Right ventricle myocardium superior (tissue), 1 donor: ENCODE measurements at places on chromosomes 6 and 20. TPM values are rescaled to one million over a fixed set of nuclear protein-coding genes. Genes with fewer than 3 reads are reported as not detected.

GRCh38 chr6:146543211-146543939 lies at the start of gene RAB32:
Gene RAB32, plus strand, starts transcription at chr6:146543833. Its CDS starts 39 bp downstream, at chr6:146543872.
- DNase-seq: peak; percentile 97

GRCh38 chr6:45772886-45773495 lies 242.7 kb downstream of the CLIC5 start:
- DNase-seq: no peak

DNA sequence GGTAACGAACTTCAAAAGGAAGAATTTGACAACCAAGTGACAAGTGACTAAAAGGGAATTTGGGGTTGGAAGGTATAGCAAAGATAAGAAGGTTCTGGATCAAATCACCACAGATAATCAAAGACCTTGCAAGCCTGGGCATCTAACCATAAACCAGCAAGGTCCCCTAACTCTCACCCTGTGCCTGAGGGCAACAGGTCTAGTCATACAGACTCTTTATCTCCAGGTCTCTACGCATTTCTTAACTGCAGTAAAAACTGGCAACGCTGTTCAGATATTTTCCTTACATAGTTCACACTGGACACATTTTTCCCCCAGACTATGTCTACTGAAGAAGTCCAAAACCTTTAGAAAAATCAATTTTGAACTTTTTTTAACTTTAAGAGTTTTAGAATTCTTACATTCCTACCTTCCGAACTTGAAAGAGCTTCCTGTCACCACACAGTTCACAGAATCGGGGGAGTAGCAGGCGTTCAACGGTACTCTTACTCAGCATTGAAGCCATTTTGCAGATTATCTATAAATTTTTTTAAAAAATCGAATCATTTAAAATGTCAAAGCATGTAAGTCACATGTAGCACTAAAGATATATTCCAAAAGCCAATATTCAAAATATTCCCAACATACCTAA lies 23.0 kb upstream of the ANKRD60 start:
- no peak for DNase-seq

DNA sequence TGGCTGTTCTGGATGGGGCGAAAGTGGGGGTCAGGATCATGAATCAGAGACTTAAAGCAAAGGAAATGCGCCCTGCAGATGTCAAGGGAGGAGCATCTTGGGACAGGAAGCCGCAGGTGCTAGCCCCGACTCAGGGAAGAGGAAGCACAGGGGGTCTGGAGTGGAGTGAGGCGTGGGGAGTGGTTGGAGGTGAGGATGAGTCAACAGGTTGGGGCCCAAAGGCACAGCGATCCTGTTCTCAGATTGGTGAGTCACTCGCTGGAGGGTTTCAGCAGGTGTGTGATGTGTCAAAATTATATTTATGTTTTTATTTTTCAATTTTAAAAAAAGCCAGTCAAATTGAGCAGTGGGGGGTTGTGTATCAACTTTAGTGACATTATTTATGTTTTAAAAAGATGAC lies 19.0 kb downstream of the PACSIN1 start:
- no peak for DNase-seq

- DNase-seq: no peak
These were observed 479.4 kb upstream of the SLC35B3 start for GRCh38 chr6:8914700-8915099.

DNA sequence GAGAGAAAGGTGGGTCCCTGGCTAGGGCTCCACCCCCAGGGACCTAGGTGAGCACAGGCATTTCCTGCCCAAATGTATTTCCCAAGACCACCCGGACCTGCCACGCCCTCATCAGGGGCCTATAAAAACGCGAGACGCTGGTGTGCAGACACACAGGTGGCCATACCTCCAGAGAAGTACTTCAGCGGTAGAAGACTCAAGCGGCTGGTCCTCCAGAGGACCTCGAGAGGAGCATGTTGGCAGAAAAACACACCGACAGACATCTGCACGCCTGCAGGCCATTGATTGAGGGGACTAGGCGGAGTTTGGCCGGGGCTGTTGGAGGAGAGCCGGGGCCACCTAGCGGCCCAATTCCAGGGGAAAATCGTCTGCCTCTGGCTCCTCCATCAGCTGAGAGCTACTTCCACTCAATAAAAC lies 695.8 kb upstream of the MMS22L start:
- DNase-seq: no peak

GRCh38 chr6:119749335-119749734 lies 399.8 kb upstream of the MAN1A1 start:
- DNase-seq: no peak

- DNase-seq: no peak
These were observed 15.7 kb downstream of the OR2B6 start for GRCh38 chr6:27972750-27973149.

DNA sequence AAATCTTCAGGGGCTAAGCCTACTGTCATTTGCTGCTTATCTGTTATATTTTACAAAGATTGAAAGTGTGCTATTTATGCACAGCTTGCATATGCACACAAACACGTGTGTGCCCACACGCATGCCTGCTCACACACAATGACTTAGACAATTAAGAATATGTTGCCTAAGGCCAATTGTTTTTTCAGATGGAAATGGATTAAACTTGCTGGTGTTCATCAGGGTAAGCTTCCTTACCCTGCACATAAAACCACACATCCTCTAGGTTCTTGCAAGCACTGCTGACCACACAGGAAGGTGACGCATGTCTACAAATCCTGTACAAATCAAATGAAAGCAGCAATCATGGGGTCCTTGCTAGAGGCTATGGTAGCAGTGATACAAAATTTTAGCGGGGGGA lies 58.4 kb downstream of the GJA10 start:
- no peak for DNase-seq

GRCh38 chr6:24493945-24494820 lies 586 bp upstream of the ALDH5A1 start:
- DNase-seq: no peak

DNA sequence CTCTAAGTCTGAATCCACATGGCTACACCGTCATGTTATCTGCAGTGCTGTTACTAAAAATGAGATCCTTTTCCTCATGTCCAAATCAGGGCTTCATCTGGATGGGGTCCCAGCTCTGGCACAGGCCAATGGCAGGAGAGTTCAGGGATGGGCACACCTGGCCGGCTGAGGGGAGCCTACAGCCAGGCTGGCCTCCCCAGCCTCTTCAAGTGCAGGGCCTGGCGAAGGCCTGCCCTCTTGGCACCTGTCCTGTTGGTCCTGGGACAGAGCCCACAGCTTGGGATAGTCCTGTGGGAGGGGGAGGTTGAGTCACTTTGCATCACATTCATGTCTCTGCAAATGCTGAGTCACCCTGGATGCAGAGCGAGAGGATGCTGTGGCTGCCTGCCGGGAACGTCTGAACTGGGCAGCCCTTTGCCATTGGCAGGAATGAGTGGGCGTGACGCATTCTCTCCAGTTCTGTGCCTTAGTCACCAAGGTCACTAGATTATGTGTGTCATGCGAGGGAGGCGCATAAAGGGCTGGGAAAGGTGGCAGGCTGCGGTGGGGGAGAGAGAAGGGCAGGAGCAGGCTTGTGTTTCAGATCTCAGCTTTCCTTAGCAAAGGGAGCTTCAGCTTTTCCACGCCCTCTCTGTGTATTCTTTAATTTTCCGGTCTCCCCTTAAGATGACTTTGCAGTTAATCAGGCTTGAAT lies 223.2 kb upstream of the ECI2 start:
- DNase-seq: peak; percentile 91

DNA sequence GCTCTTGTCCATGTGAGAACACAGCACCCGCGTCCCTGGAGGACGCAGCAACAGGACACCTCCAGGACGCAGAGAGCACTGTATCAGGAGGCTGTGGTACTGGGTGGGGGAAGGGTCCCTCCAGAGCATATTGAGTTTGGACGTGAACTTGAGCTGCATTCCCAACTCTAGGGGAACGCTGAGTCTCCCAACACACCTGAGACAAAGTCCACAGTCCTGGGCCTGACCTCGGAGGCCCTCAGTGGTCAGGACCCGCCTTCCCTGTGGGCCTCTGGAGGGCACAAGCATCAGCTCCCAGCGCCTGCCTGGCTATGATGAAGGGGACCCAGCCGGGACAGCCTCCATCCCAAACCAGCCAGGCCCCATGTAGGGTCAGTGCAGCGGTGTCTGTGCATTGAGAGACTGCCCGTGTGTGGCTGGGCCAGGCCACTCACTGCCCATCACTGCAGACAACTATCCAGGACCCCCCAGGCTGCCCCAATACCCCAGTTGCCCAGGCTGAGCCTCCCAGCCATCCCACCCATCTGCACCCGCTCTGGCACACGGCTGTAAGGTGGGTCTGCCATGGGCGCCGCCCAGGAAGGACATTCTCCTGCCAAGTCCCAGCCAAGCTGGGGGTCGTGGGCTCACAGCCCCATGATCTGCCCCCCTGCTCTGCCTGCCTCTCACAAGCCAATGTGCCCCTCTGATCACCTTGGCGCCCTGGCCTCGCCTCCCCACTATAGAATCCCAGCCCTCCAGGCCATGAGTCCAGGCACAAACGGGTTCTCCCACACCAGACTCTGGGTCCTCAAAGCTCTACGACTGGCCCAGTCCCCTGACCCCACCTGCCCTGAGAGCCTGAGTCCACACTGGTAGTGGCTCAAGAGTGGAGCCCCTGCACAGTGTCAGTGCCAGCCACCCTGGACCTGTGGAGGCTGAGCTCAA lies 115.7 kb downstream of the TAF4 start:
- peak; percentile 24 for DNase-seq

DNA sequence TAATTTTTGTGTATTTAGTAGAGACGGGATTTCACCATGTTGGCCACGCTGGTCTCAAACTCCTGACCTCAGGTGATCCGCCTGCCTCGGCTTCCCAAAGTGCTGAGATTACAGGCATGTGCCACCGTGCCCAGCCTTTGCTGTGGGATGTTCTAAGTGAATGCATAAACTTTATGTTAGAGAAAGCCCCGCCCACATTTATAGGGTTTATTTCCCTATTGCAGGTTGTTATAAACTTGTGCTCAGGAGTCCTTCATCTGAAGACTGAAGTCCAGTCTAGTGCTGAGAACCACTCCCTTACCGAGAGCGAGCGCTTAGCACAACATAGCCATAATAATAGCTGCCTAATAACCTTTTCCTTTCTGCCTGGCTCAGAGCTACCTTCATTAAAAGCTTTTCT lies 75.4 kb upstream of the ZNF217 start:
- DNase-seq: no peak

- DNase-seq: no peak
These were observed 312.5 kb downstream of the EYA4 start for GRCh38 chr6:133553652-133554051.

- DNase-seq: no peak
These were observed 65.5 kb downstream of the ISM1 start for GRCh38 chr20:13286607-13287006.

DNA sequence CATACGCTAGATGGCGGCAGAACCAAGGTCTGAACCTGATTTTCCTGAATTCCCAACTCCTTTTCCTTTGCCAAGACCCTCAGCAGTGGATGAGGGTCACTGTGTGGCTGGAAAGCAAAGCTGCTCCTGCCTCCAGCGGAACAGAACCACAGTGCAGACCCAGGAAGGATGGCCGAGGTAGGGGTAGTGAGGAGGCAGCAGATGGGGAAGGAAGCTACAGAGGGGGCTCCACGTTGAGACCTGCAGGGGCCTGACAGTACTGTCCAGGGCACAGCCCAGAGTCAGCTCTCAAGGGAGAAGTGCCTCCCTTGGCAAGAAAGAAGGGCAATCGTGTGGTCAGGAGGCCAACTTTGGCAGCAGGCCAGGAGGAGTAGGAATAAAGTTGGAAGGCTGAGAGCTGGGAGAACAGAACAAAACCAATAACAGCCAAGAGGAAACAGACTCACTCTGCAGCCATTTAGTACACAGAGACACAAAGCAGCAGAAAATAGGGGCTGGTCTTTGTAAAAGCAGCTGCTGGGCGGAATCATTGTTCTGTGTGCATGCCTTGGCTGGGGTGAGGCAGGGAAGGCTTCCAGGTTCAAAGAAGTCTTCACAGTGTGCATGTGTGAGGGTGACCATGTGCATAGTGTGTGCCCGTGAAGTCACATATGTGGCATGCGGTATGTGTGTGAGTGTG lies 3.1 kb downstream of the GABRR2 start:
- peak; percentile 80 for DNase-seq

DNA sequence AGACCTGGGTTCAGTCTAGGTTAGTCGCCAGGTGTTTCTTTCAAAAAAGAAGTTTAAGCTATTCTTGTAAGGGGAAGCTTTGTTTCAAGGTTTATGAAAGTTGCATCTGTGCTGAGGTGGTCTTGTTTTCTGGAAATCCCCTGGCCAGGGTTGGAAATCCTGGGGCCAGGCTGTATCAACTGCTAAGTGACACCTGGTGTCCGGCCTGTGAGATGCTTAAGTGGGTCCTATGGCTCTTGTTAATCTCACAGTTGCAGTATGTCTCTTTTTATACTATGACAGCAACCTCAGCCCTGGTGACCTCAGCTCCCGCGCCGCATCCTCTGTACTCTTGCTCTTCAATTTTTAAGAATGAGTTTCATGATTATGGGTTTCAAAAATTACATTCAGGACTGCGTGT lies 72.0 kb downstream of the CHMP4B start:
- DNase-seq: no peak

DNA sequence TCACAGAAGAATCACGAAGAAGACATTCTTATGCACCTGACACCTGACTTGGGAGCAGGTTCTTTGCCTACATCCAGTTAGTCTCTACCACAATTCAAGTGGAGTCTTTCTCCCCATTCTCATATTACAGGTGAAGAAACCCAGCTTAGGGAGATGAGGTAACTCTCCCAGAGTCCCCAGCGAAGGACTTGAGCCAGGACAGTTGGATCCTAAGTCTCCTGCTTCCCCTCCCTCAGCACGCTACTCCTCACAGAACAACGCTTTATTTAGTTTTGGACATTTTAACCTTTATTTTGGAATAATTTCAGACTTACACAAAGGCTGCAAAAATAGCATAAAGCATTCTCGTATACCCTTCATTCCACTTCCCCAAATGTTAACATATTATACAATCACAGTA lies 824 bp upstream of the CSTL1 start:
- DNase-seq: no peak

- DNase-seq: peak; percentile 56
These were observed 121.5 kb upstream of the NEDD9 start for GRCh38 chr6:11353921-11354389.

Gene RSPO4
- total RNA-seq: not detected

Gene EFCAB8
- total RNA-seq: not detected

Gene MLIP
- 403 TPM for total RNA-seq

Gene CPXM1
- 1.0 TPM for total RNA-seq

Gene TNFRSF6B
- total RNA-seq: 0.32 TPM

Gene C6orf15
- not detected for total RNA-seq

Gene TSPYL4
- 26.0 TPM for total RNA-seq

Gene CD93
- 37.0 TPM for total RNA-seq

Gene COL9A3
- total RNA-seq: 2.7 TPM

Gene VSX1
- 0.30 TPM for total RNA-seq

Gene PRL
- not detected for total RNA-seq

Gene MOG
- 10.3 TPM for total RNA-seq
